ENCODE measurements at places on chromosomes 13 and 19. TPM values are rescaled to one million over a fixed set of nuclear protein-coding genes. Genes with fewer than 3 reads are reported as not detected.

Gene GFY
- not detected for total RNA-seq

Gene PCSK4
- total RNA-seq: 2.5 TPM

Gene MUC16
- 1.3 TPM for total RNA-seq

Gene GPR12
- 0.53 TPM for total RNA-seq

Gene ZNF93
- total RNA-seq: 3.6 TPM

Gene OR7C1
- total RNA-seq: 0.04 TPM

Gene LRRC25
- 8.2 TPM for total RNA-seq

Gene TGFB1
- total RNA-seq: 33.7 TPM

Gene CERS1
- 19.7 TPM for total RNA-seq

Gene NALCN
- 8.8 TPM for total RNA-seq

Gene VSIG10L
- 1.8 TPM for total RNA-seq

Gene PDE4A
- total RNA-seq: 11.0 TPM

Gene LIG4
- 8.5 TPM for total RNA-seq

Gene FGF9
- 2.1 TPM for total RNA-seq

Gene TNFRSF19
- 25.9 TPM for total RNA-seq

Gene F10
- total RNA-seq: 14.2 TPM

Gene ZNF607
- 11.5 TPM for total RNA-seq

Gene ZNF414
- total RNA-seq: 22.2 TPM

Gene NANOS3
- 1.4 TPM for total RNA-seq

Gene S1PR4
- total RNA-seq: 3.1 TPM

Gene GNG7
- total RNA-seq: 11.5 TPM

Gene BEST2
- not detected for total RNA-seq

Gene CCNE1
- 4.1 TPM for total RNA-seq

Gene SIGLEC8
- 0.49 TPM for total RNA-seq

Gene PEAK3
- 0.71 TPM for total RNA-seq
